ENCODE measurements at places on chromosomes 3 and 15.
A peak's percentile ranks its signal among the peaks of the same experiment; 100 is the strongest.

GRCh38 chr3:33921608-33922007, 123.2 kb downstream of the PDCD6IP start:
- no peak overlapping the region for H3K27ac ChIP-seq
- H3K4me3 ChIP-seq, result no peak overlapping the region
- no peaks in the 10 kb centered on the region for H3K4me1 ChIP-seq
- no peaks in the 10 kb centered on the region for H3K36me3 ChIP-seq
- no peaks in the 10 kb centered on the region for H3K27me3 ChIP-seq

GRCh38 chr3:159001711-159002110, 199.9 kb downstream of the MFSD1 start:
- H3K27me3 ChIP-seq, result no peaks in the 10 kb centered on the region
- H3K27ac ChIP-seq, result no peak overlapping the region

- no peaks in the 10 kb centered on the region for H3K4me1 ChIP-seq
- DNase-seq, result no peak
- no peak overlapping the region for H3K27ac ChIP-seq
These were observed 26.7 kb downstream of the SSUH2 start for GRCh38 chr3:8617921-8618320.

DNA sequence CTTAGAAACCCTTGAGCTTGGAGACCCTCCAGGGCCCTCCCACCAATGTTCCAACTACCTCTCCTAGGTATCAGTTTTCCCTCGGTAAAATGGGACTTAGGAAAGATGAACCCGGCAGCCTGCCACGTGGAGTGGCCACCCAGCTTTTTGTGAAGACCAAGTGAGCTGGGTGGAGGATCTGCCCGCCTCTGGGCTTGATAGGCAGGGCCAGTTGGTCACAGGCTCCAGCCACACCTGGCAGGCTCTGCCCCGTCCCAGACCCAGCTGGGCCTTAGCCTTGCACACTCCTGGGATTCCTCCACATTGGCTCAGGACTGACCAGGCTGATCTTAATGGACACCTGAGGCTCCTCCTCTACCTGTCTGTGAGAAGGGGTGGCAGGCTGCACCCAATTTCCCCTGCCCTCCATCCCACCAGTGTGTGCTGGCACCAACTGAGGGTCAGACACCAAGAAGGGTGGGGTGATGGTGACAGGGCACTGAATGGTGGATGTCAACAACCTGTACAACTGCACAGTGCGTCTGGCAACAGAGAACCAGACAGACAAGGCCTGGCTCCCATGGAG, 761 bp upstream of the GRIP2 start:
- no peak overlapping the region for H3K27ac ChIP-seq
- DNase-seq, result no peak
- H3K36me3 ChIP-seq, result no peaks in the 10 kb centered on the region
- H3K4me1 ChIP-seq, result no peaks in the 10 kb centered on the region

DNA sequence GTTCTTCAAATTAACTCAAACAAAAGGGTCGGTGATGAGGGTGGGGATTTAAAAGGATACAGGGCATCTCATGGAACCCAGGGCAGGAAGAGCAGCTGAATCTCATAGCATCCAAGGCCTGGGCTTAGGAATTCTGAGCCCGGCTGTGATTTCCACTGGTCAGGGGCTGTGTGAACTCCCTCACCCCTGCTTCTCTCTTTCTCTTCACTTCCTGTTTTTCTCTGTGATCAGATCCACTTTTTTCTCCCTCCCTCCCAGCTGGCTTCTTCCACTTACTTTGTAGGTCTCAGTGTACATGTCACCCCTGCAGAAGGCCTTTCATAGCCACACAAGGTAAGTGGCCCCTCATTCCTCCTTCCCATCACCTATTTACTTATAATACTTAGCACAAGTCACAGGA, 68.2 kb upstream of the CORO2B start:
- no peak overlapping the region for H3K27ac ChIP-seq
- no peaks in the 10 kb centered on the region for H3K27me3 ChIP-seq
- no peaks in the 10 kb centered on the region for H3K4me1 ChIP-seq
- H3K4me3 ChIP-seq, result no peak overlapping the region
- DNase-seq, result no peak

- no peak for DNase-seq
- H3K36me3 ChIP-seq, result no peaks in the 10 kb centered on the region
- H3K27me3 ChIP-seq, result peaks cover 5% of the 10 kb centered on the region
- no peak within 1 kb of the TSS for H3K4me3 ChIP-seq
- no peak within 1 kb of the TSS for H3K27ac ChIP-seq
These were observed at the start of gene STAC for GRCh38 chr3:36380221-36381031. Gene STAC, plus strand, starts transcription at chr3:36380504. Its CDS starts 140 bp downstream, at chr3:36380644.

GRCh38 chr3:15256861-15257341, 50.9 kb downstream of the CAPN7 start:
- peaks cover 47% of the 10 kb centered on the region for H3K36me3 ChIP-seq
- H3K27me3 ChIP-seq, result no peaks in the 10 kb centered on the region
- H3K27ac ChIP-seq, result no peak overlapping the region
- H3K4me1 ChIP-seq, result no peaks in the 10 kb centered on the region
- no peak overlapping the region for H3K4me3 ChIP-seq

- H3K27me3 ChIP-seq, result no peaks in the 10 kb centered on the region
- no peaks in the 10 kb centered on the region for H3K36me3 ChIP-seq
- no peak for DNase-seq
These were observed 426.2 kb upstream of the ADAMTS9 start for GRCh38 chr3:65114041-65114440.

GRCh38 chr15:66476535-66476934, 21.0 kb downstream of the SNAPC5 start:
- no peak for DNase-seq
- H3K4me1 ChIP-seq, result peaks cover 14% of the 10 kb centered on the region
- no peak overlapping the region for H3K4me3 ChIP-seq
- H3K27ac ChIP-seq, result no peak overlapping the region

DNA sequence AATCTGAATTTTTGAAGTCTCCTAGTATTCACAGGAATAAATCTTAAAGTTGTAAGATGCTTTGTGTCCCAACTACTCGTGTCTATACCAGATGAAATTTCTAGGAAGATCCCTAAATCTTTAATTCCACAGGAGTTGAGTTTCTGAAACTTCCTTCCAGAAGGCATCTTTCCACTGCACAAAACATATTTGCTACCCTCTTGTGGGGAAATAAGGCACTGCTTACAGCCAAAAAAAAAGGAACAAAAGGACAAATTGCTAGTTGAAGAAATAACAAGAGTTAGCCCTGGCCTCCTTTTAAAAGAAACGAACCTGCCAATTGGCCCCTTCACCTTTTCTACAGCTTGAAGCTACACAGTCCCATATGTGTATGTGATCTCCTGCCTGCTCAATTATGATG, 54.0 kb downstream of the TAFA4 start:
- H3K4me1 ChIP-seq, result no peaks in the 10 kb centered on the region
- no peak overlapping the region for H3K4me3 ChIP-seq
- H3K27me3 ChIP-seq, result no peaks in the 10 kb centered on the region

DNA sequence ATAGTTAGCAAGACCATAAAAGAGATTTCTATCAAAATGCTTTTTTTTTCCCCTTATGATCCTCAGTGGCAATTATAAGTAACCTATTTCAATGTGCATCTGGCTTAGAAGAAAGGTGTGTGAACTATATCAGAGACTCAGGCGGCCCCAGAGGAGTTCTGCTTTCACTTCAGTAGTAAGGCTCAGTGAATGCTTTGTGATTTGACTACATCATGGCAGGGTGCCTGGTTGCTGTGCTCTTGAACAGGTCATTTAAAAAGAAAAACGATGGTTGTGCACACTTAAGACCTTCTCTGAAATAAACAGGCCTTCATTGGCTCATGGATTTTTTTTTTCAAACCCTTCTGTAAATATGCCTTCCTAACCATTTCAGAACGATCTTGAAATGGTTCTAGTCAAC, 400.4 kb upstream of the RARB start:
- no peak overlapping the region for H3K4me3 ChIP-seq
- H3K4me1 ChIP-seq, result no peaks in the 10 kb centered on the region
- DNase-seq, result no peak
- no peak overlapping the region for H3K27ac ChIP-seq
- H3K27me3 ChIP-seq, result no peaks in the 10 kb centered on the region
- H3K36me3 ChIP-seq, result no peaks in the 10 kb centered on the region

DNA sequence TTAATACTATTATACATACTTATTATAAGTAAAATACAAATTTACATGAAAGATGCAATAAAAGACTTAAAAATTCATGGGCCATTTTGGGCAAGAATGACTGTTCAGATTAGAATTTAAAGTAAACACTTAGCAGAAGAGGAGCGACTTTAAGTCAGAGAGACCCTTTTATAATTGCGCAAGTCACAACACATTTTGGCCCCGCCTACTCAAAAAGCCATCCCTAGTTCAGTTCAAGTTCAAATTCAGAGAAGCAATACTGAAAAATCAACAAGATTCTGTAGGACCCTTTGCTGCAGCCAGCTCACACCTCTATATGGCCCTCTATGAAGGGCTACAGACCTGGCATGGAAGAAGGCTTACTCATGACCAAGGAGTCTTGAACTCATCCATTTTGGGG, 64.6 kb downstream of the PEAK1 start:
- no peak for DNase-seq
- no peak overlapping the region for H3K4me3 ChIP-seq
- H3K36me3 ChIP-seq, result no peaks in the 10 kb centered on the region
- no peaks in the 10 kb centered on the region for H3K27me3 ChIP-seq

- H3K27ac ChIP-seq, result peak overlapping the region; percentile 71
- no peaks in the 10 kb centered on the region for H3K27me3 ChIP-seq
- H3K4me3 ChIP-seq, result peak overlapping the region; percentile 70
- DNase-seq, result peak; percentile 84
- H3K36me3 ChIP-seq, result no peaks in the 10 kb centered on the region
These were observed 11.9 kb downstream of the RASA2 start for GRCh38 chr3:141498598-141499223.

GRCh38 chr3:127288921-127289705, 1.3 kb upstream of the PRR20G start:
- H3K4me1 ChIP-seq, result no peaks in the 10 kb centered on the region
- no peak overlapping the region for H3K4me3 ChIP-seq
- H3K36me3 ChIP-seq, result no peaks in the 10 kb centered on the region
- H3K27ac ChIP-seq, result no peak overlapping the region
- DNase-seq, result no peak

- H3K36me3 ChIP-seq, result no peaks in the 10 kb centered on the region
- H3K4me1 ChIP-seq, result no peaks in the 10 kb centered on the region
- H3K27me3 ChIP-seq, result no peaks in the 10 kb centered on the region
- no peak overlapping the region for H3K27ac ChIP-seq
- no peak for DNase-seq
- H3K4me3 ChIP-seq, result no peak overlapping the region
These were observed 12.0 kb downstream of the BSN start for GRCh38 chr3:49566312-49566711.

- H3K4me1 ChIP-seq, result no peaks in the 10 kb centered on the region
- DNase-seq, result no peak
- H3K27me3 ChIP-seq, result no peaks in the 10 kb centered on the region
- H3K36me3 ChIP-seq, result no peaks in the 10 kb centered on the region
- no peak overlapping the region for H3K27ac ChIP-seq
- no peak overlapping the region for H3K4me3 ChIP-seq
These were observed 113.9 kb downstream of the RORA start for GRCh38 chr15:61115241-61115640.

DNA sequence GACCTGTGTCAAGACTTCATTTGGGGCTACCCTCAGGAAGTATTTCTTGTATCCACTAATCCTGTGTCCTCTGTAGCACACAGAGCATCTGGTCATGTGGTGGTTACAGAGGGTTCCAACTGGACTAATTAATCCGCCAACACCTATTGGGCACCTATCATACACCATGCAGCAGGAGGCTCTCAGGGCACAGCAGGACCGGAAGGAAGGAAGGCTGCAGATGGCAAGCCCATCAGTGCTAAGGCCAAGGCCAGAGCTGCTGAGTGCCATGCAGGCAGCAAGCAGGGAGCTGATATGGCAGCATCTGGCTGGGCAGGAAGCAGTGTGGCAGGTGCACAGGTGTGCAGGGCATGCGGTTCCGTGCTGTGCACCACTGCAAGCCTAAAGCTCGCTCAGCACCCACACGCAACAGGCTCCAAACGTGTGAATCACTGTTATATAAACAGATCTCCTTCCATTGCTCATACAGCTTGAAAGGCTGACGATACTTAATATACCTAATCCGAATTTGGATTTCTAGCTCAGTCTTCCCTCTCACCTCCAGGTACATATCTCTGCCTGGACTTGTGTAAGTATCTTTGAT, 64.4 kb upstream of the SNRPA1 start:
- H3K4me1 ChIP-seq, result no peaks in the 10 kb centered on the region
- H3K4me3 ChIP-seq, result no peak overlapping the region
- no peak overlapping the region for H3K27ac ChIP-seq
- no peaks in the 10 kb centered on the region for H3K27me3 ChIP-seq
- H3K36me3 ChIP-seq, result no peaks in the 10 kb centered on the region

DNA sequence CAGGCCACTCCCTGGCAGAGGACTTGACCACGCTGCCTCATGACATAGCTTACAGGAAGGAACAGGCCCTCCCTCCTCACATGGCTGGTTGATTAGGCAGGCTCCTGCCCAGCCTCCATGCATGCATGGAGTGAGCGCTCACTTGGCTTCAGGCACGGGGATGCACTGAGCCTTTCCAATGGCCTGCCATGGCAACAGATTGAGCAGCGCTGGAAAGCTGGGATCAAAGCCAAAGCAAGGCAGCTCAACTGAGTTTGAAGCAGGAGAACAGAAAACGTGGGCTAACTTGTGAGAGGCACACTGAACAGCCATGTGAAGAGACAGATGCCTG, 5.9 kb upstream of the GRAMD2A start:
- DNase-seq, result no peak
- no peak overlapping the region for H3K4me3 ChIP-seq
- H3K36me3 ChIP-seq, result peaks cover 87% of the 10 kb centered on the region
- H3K27ac ChIP-seq, result no peak overlapping the region
- no peaks in the 10 kb centered on the region for H3K4me1 ChIP-seq

DNA sequence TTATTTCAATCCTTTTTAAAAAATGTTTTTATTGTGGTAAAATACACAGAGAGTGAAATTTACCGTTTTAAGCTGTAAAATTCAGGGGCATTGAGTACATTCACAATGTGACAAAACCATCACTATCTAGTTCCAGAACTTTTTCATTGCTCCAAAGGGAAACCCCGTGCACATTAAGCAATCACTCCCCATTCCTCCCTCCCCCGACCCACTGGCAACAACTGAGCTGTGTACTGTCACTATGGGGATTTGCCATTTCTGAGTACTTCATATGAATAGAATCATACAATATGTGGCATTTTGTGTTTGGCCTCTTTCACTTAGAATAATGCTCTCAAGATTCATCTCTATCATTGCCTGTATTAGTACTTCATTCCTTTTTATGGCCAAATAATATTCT, 45.5 kb upstream of the BOC start:
- H3K36me3 ChIP-seq, result no peaks in the 10 kb centered on the region
- H3K4me1 ChIP-seq, result no peaks in the 10 kb centered on the region
- no peaks in the 10 kb centered on the region for H3K27me3 ChIP-seq
- H3K4me3 ChIP-seq, result no peak overlapping the region

GRCh38 chr15:90001683-90002427, 731 bp downstream of the ZNF710 start:
- H3K36me3 ChIP-seq, result no peaks in the 10 kb centered on the region
- peaks cover 40% of the 10 kb centered on the region for H3K4me1 ChIP-seq
